Activated CD8-positive, alpha-beta T cell treated with anti-CD3 and anti-CD28 coated beads, Interleukin-2, amount 10 ng/mL, durations not matched to agents 7 days and 5 days (primary cell): ENCODE measurements at places on chromosomes 4 and X. TPM values are rescaled to one million over a fixed set of nuclear protein-coding genes. Genes with fewer than 3 reads are reported as not detected.

GRCh38 chr4:137664416-137664815 is 132.1 kb upstream of the PCDH18 start:
- DNase-seq, result no peak
- H3K4me1 ChIP-seq, result no peaks in the 10 kb centered on the region
- no peak overlapping the region for H3K27ac ChIP-seq
- no peak overlapping the region for H3K4me3 ChIP-seq

GRCh38 chr4:22077571-22077970 is 129.0 kb upstream of the KCNIP4 start:
- DNase-seq, result no peak
- no peak overlapping the region for H3K27ac ChIP-seq
- H3K27me3 ChIP-seq, result no peaks in the 10 kb centered on the region
- H3K36me3 ChIP-seq, result no peaks in the 10 kb centered on the region
- H3K4me1 ChIP-seq, result no peaks in the 10 kb centered on the region

PFKFB1 gene
- total RNA-seq, result 0.44 TPM

IL1RAPL1 gene
- total RNA-seq, result not detected

SASH3 gene
- total RNA-seq, result 303 TPM
